ENCODE measurements at places on chromosomes 13 and 19.

DNA sequence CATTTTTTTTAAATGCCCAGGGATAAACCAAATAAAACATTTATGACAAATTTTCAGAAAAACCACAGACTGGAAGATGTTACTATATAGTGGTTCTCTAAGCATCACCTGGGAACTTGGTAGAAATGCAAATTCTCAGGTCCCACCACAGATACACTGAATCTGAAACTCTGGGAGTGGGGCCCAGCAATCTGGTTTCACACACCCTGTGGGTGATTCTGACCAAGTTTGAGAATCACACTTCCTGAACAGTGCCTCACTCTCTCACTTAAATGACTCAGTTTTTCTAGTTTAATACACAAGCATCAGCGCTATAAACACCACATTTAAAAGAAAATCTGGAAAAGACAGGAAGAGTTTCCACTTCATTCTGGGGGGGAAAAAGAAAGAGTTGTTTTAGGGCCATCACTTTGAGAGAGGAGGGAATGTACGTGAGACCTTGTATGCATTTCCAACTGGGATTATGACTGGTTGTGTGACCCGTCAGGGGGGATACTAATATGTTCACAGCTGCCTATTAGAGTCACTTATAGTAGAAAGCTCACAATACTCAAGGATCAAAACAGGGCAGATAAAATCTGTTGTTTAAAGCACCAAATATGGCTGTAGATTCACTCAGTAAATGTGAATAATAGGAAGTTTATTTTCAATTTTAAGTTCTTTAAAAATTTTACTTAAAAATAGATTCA, 567.7 kb downstream of the GPC6 start:
- DNase-seq: no peak

DNA sequence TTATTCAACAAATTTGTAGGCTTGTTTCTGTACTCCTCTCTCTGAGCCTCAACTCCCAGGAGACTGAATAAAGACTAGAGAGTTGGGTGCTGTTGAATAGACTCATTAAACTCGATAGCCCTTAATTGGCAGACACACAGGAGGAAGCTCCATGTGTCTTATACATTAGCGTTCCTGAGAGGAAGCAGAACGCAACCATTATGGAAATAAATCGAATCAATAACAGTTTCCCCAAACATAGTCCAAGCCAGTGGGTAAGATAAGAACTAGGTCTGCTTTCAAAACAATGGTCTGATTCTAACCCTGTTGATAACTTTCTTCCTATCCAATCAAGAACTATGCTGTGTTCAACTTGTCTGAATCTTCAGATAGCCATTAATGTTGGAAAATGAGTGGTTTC, 118.1 kb upstream of the FNDC3A start:
- DNase-seq: no peak

DNA sequence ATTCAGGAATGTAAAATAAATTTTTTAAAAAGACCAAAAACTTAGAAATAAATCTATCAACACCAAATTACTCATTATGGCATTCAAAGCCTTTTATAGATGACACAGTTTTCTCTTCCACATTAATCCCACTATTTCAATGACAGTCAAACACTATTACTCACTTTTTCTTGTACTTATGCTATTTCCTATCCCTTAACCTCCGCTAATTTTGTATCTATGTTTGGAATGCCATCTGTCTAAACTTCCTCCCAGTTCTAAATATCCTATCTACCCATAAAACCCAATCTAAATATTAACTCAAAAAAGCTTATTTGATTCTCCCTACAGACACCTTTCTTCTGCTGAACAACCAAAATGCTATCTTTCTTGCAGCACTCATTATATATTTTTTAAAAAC, 203.5 kb downstream of the ENOX1 start:
- DNase-seq: no peak

DNA sequence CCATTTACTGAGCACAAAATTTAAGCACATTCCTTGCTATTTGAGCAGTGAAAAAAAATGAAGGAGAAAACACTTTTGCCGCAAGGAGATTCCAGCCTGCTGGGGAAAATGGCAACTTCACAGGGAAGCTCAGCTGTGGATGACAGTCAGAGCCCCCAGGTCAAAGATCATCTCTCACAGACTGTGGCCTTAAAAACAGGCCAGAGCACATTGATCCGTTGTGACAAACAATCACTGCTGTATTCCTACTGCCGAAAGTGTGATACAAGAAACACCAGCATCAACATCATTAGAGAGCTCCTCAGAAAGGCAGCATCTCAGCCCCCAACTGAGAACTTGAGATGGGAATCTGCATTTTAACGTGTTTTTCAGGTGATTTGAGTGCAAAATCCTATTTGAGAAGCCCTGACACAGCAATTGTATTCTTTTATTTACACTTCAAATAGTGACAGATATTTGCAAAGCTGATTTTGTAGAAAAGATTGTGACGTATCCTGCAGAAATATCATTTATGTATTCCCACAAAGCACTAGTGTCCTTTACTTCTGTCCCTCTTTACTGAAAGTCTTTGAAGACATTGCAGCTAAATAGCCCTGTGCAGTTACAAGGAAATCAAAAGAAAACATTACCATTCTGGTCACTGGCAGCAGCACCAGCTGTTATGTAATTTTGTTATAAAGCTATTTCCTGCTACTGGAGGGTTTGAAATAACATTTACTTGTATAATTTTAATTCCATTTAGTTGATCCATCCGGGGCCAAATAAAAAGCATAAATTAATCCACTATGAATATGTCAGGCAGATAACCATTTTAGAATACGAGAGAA, 652.0 kb downstream of the LIG4 start:
- DNase-seq: no peak

GRCh38 chr19:50384685-50385535, 763 bp downstream of the POLD1 start:
- peak; percentile 31 for DNase-seq

DNA sequence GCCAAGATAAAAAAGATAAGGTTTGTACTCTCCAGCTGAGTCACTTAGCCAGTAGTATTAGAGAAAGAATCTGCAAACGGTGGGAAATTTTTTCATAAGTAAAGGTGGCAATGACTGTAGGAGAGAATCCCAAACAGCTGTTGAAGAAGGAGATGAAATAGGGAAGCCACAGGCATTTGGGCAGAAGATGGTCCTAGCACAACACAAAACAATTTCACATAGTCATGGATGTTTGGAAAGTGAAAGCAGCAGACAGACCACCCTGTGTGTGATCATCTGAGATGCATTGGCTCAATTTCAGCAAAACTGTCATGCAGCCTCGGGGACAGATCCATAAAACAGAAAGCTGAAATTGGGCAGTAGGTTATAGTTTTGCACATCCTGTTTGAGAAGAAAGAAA, 2832.4 kb downstream of the PCDH9 start:
- DNase-seq: peak; percentile 31

- DNase-seq: peak; percentile 81
These were observed 198.4 kb downstream of the DLEU7 start for GRCh38 chr13:50645092-50645491.

- DNase-seq: no peak
These were observed 17.1 kb upstream of the PSMC4 start for GRCh38 chr19:39953915-39954314.

DNA sequence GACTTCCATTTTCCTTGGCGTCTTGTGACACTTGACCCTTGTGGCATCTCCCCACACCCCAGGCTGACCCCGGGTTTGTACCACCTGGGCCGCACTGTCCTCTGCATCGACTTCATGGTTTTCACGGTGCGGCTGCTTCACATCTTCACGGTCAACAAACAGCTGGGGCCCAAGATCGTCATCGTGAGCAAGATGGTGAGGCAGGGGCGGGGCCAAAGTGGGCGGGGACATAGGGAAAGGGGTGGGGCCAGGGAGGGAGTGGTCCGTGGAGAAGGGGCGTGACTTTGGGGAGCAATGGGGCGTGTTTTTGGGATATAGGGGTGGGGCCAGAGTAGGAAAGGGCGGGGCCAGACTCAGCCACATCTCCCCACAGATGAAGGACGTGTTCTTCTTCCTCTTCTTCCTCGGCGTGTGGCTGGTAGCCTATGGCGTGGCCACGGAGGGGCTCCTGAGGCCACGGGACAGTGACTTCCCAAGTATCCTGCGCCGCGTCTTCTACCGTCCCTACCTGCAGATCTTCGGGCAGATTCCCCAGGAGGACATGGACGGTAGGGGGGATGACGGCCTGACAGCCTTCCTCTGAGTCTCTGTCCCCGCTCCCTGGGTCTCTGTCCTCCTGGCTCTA, 42.8 kb downstream of the TRPM4 start:
- DNase-seq: peak; percentile 31

GRCh38 chr19:1153891-1154730, 20.0 kb downstream of the SBNO2 start:
- DNase-seq: no peak

DNA sequence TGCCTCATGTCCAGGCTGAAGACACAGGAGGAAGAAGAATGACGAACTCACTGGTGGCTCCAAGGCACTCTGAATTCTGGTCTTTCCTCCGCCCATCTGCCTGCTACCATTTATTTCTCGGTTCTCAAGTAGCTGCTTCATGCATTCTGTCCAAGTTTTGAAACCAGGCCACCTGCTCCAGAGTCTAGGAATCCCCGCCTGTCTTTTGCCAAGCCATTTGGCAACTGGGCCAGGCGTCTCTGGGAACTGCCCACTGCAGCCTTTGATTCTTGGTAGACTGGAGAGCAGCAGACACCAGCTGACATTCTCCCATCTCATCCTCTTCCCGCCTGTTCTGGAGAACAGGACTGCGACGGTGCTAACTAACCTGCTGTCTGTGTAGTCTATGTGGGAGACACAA, 10.8 kb downstream of the SLC35E1 start:
- DNase-seq: no peak

DNA sequence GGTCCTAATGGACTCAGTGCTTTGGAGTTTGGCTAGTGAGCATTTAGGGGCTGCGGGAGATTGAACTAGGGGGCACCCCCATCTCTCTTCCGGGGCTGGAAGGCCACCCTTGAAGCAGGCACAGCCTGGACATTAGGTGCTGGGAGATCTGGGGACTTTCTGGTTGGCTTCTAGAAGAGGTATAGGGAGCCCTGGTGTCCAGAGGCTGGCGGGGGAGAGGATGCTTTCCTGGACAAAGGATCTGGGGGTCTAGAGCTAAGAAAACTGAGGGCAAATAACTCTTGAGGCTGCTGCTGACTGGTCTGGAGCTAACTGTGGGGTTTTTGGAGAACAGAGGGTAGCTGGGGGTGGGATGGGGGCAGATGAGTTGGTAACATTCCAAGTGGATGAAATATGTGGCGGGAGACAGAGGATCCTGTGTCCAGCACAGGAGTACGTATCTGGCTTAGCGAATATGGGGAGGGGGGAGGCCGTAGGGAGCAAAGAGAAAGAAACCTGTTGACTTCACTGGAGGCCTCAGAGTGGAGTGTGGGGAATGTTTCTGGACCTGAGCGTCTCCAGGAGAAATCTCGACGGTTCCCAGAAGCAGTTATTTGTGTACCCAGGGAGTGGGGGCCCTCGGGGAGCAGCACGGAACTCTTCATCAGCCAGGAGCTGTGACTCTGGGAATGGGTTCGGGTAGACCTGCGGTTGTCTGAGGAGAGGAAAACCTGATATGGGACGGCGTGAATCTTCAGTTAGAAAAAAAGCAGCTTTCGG, 1.4 kb downstream of the HNRNPUL1 start:
- DNase-seq: peak; percentile 45

DNA sequence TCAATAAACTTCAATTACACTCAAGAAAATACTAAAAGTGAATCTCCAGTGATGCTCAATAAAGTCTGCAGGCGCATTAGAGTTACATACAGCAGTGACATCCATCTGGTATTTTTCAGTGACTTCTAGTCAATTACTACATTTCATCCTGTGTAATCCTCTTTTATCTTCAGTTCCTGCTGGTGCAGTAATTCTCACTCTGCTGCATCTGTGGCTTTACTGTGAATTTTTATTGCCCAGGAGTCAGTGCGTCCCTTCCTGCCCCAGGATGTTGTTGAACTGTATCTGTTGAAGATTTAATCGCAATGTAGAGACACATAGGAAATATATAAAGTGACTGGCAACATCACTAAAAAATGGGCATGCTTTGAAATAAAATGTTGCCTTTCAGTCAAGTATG, 196.3 kb upstream of the TMTC4 start:
- DNase-seq: no peak

- DNase-seq: no peak
These were observed 56.8 kb downstream of the SLC7A1 start for GRCh38 chr13:29538652-29539040.

- DNase-seq: peak; percentile 62
These were observed 122.7 kb upstream of the FRY start for GRCh38 chr13:31908696-31909411.

- no peak for DNase-seq
These were observed 27.8 kb upstream of the ATP12A start for GRCh38 chr13:24652359-24652758.

GRCh38 chr19:20431826-20432225, 133.8 kb downstream of the ZNF737 start:
- DNase-seq: no peak

DNA sequence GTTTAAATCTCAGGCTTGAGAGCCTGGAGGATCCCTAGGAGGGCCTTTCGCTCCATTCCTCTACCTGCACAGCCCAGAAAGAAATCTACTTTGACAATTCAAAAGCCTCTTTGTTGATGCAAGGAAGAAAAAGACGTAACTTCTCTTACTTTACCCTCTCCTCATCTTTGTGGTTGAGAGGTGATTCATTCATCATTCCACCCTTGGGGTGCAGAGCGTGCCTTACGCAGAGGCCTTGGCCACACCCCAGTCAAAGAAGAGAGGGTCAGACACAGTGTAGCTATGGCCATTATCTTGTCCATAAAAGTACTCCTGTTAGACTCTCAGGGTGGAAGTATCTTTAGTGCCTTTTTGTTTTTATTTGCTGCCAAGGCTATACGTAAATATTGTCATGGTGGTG, 184.0 kb downstream of the IRS2 start:
- DNase-seq: no peak

DNA sequence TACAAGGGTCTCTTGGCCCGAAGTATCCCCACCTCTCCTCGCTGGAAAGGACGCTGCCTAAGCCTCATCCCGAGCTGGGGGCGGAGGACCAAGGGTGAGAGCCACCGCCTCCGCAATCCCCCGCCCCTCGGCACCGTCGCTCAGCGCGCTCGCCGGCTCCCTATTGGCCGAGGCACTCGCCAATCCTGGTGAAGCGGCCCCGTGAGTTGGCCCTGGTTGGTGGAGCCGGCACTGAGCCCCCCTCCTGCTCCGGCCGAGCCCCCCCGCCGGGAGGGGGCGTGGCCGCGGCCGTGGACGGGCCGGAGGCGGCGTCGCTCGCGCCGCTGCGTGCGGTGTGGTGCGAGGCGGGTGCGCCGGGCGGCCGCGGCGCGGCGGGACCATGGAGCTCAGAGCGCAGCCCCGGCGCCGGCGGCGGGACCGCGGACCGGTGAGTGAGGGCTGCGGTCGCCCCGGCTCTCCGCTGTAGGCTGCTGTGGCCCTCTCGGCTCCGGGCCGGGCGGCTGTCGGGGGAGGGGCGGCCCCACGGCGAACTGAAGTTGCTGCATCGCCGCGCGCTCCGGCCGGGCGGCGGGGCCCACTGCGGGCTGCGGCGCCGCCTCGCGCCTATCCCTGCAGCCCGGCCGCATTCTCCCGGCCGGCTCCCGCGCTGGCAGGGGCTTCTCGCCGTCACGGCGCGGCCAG, at the start of gene WASF3:
Gene WASF3 (plus strand): TSS at position 291 of the 681 bp plus-strand sequence. CDS start 84,588 bp downstream, outside the sequence.
- DNase-seq: peak; percentile 88

DNA sequence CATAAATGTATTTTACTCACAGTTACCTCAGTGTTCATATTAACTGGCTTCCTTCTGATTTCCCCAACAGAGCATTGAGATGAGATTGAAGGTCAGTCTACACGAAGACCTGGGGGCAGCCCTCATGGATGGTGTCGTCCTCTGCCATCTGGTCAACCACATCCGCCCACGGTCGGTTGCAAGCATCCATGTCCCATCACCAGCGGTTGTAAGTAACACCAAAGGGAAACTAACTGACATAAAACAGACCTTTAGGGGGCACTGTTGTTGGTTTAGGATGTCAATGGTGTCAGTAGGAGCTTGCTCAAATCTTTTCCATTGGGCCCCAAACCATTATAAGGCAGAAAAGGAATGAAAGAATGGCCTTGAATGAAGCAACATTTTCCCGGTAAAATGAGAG, 68.2 kb downstream of the ESD start:
- DNase-seq: peak; percentile 40

Data from LHCN-M2 (cell line).